ENCODE measurements at places on chromosomes 6 and 20.

- no peak for DNase-seq
Measured at GRCh38 chr20:24633026-24633425, 163.6 kb downstream of the SYNDIG1 start.

- peak; percentile 73 for DNase-seq
Measured at GRCh38 chr6:125986301-125987025, at the start of gene TRMT11. TSS of gene TRMT11 (plus strand) at chr6:125986540. CDS start at chr6:125986551, 11 bp downstream.

- no peak for DNase-seq
Measured at GRCh38 chr6:142856624-142857232, 88.2 kb downstream of the HIVEP2 start.

DNA sequence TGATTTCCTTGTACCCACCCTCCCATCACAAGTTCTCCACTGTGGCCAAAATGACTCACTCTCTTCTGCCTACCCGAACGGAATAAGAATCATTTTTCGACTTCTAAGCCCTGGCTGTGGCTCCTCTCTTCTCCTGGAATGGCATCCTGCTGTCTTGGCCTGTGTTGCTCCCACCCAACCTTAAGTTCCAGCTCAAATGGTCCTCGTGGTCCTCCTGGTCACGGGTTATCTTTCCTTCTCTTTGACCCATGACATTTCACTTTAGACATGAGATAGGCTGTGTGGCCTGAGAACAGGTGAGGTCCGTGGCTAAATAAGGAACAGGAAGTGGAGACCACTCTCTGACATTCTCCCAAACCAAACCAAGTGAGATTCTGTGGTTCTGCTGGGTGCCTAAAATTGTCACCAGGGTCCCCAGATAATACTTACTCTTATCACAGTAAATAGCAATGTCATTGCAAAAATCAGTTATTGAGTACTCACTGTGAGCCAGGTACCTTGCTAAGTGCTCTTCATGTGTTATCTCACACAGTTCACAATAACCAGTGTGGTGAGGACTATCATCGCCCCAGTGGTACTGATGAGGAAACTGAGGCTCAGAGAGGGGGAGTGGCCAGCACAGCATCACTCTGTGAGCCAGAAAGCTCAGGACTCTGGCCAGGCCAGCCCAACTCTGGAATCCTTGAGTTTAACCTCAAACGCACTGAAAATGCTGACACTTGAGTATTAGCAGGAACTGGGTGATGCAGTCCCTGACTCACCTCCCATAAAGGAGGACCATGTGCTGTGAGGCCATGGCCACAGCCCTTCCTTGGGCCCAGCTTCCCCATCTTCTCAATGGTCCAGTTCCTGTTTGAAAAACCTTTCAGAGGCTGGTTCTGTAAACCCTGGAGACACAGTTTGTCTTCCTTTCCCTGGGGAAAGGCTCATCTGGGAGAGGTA lies 74.8 kb upstream of the SIRPA start:
- no peak for DNase-seq

- no peak for DNase-seq
Measured at GRCh38 chr6:99736302-99736701, 129.7 kb downstream of the PRDM13 start.

- DNase-seq: no peak
Measured at GRCh38 chr6:38959138-38959537, 89.4 kb upstream of the GLP1R start.

DNA sequence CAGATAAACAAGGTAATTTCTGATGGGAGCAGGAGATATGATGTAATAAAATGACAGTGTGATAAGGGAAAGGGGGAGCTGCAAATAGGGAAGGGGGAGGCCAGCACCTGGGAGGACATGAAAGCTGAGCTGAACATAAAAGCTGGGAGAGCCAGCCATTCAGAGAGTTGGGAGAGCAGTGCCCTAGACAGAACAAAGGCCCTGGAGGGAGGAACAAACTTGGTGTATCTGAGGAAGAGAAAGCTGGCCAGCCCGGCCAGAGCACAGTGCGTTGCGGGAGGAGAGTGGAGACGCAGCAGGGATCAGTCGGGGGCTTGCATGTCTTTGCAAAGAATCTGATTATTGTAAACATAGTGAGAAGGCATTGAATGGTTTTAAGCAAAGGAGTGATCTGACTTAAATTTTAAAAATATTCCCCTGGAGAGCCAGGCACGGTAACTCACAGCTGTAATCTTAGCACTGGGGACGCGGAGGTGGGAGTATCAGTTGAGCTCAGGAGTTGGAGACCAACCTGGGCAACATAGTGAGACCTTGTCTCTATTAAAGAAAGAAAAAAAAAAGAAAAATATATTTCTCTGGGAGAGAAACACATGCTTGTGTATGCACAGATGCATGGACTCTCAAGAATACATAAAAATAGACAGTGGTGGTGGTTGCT lies 318.2 kb downstream of the ZFAND3 start:
- DNase-seq: no peak

- DNase-seq: no peak
Measured at GRCh38 chr20:60365064-60365666, 406.9 kb downstream of the CDH26 start.

DNA sequence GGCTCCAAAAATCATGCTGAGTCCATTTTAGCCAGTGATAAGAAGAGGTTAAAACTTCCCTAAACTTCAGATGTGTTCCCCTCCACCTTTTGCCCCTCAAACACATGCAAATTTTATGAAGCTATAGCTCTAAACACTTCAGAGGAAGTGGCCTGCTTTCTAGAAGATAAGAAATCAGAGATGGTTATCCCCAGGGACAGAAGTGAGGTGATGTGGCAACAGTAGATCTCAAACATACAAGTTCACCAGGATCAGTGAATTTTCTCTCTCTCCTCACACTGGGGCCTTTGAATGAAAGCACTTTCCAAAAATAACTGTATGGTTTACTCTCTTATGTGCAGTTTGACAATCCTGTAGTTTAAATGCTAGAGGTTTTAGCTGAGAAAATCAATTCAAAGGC lies 332.0 kb downstream of the BTBD9 start:
- no peak for DNase-seq

DNA sequence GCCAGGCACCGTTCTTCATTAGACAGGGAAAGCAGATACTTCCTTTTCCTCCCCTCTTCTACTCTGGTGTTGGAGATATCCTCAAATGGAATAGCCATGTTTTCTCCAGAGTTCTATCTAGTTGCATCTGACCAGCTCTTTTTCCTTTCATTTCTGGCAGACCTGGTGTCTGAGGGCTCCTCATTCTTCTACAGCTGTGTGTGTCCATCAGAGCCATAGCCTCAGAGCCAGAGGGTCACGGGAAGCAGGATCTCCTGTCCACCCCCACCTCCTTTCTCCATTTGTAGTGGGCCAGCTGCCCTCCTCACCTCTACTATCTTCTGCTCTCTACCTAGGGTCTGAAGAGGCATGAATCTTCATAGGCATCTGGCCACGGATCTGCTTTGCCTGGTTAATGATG lies 57.0 kb downstream of the TSPYL4 start:
- no peak for DNase-seq

DNA sequence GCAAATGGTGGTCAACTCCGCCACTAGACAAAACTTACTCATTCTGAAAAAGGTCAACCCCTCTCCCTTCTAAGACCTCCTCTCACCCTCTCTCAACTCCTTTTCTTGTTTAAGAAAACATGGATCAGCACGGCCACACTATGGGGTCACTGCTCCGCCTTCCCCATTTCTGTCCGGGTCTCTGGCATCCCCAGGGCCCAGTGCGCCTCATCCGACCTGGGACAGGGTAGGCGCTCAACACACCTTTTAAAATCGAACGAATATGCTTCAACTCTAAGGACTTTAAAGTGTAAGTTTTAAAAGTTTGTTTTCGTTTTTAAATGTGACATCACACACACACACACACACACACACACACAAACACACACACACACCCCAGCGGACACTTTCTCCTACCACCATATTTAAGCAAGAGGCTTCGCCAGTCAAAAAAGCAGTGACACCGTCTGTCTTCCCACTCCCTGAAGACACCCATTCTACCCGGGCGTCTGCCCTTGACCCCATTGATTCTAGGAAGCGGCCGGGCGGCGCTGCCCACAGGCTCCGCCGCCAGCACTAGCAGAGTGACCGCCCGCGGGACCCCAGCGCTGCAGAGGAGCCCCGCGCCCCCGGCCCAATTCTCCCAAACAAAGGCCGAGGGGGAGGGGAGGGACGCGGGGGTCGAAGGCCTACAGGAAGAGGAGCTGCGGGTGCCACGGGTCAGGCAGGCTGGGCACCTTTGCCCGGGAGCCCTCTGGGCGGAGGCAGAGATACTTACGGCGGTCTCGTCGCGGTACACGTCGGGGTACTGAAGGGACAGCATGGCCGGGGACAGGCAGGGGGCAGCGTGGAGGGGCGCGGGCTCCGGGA lies 568 bp downstream of the PREP start:
- no peak for DNase-seq

DNA sequence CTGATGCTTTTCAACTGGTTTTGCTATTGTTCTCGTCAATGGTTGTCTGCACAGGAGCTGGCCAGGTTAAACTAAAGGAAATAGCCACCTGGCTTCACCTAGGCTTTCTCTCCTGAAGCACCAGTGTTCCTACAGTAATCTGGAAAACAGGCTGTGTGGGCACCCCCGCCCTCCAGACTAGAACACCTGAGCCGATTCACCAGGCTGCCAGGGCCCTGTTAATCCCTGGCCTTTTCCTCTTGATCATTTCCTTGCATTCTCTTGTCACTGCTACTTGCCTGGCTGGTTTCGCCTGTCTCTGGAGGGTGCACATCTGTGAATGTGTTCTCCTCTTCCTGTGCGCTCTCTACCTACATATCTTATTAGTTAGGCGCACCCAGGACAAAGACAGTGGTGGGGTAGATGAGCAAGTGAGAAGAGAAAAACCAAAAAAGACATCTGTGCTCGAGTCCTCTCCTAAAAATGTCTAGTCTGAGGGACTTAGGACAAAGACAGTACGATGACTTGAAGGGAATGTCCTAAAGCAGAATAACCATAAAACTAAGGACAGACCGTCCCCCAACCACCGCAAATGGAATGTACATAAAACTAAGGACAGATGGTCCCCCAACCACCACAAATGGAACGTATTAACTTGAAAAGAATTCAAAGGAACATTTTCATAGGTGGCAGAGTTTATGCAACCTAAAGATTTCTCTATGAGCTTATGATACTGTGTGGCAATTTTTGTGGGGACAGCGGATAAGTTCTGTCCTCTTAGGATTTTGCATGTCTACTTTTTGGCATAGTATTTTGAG lies 45.9 kb upstream of the EMILIN3 start:
- no peak for DNase-seq

DNA sequence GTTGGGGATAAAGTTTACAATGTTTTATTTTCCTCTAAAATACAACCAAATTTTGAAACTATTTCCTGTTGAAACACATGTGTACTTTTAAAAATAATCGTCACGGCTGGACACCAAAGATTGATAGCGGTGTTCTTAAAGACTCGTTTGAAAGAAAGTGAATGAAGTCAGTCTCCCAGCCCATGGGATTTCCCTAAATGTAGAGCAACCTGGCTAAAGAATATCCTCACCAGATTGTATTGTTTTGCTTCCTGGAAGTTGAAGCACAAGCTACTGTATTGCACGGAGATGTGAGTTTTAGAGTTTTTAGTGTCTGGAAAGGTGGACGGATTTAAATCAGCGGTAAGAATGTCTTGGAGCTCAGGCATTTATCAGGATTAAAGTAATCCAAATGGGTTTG lies 189.5 kb downstream of the THBS2 start:
- no peak for DNase-seq

Measured in stimulated activated CD8-positive, alpha-beta memory T cell treated with anti-CD3 and anti-CD28 coated beads, Interleukin-7, amount 100 ng/mL, for 48 hours (primary cell).